ENCODE measurements at places on chromosomes 6 and 20. TPM values are rescaled to one million over a fixed set of nuclear protein-coding genes. Genes with fewer than 3 reads are reported as not detected.

Gene CFAP206
- 0.49 TPM for total RNA-seq

Gene PTCHD4
- 2.1 TPM for total RNA-seq

Gene RAET1G
- 0.79 TPM for total RNA-seq

Gene PLCB4
- total RNA-seq = 6.8 TPM

Gene TMC2
- total RNA-seq = 0.10 TPM

Gene FOXF2
- total RNA-seq = 0.59 TPM

Gene ANKS1A
- 17.3 TPM for total RNA-seq

Gene PACSIN1
- total RNA-seq = not detected

Gene TPMT
- total RNA-seq = 5.9 TPM

Gene CHRNA4
- 0.20 TPM for total RNA-seq

Gene HSF2
- total RNA-seq = 33.5 TPM

Gene ABHD16B
- total RNA-seq = not detected

Gene ADGRF5
- 24.4 TPM for total RNA-seq

Gene ABHD16A
- total RNA-seq = 36.0 TPM

Gene BNIP5
- total RNA-seq = 0.10 TPM

Gene RNF182
- total RNA-seq = 1.1 TPM

Gene PRPH2
- total RNA-seq = 2.8 TPM

Gene FOXC1
- total RNA-seq = 15.3 TPM

Gene SLC22A16
- total RNA-seq = 2.0 TPM

Gene CD40
- total RNA-seq = 4.1 TPM

Gene DDO
- total RNA-seq = 1.3 TPM

Gene UNC5CL
- 0.30 TPM for total RNA-seq

Gene ZC3H12D
- 0.99 TPM for total RNA-seq

Gene BCAS1
- 3.4 TPM for total RNA-seq

Gene SAMD3
- total RNA-seq = 2.6 TPM

Gene SALL4
- 2.7 TPM for total RNA-seq

Data from skin of body (tissue), 3 donors.